ENCODE measurements at places on chromosomes 16 and 17. TPM values are rescaled to one million over a fixed set of nuclear protein-coding genes. Genes with fewer than 3 reads are reported as not detected.

- DNase-seq: no peak
Observed at GRCh38 chr17:2433696-2434095, 32.8 kb upstream of the MNT start.

DNA sequence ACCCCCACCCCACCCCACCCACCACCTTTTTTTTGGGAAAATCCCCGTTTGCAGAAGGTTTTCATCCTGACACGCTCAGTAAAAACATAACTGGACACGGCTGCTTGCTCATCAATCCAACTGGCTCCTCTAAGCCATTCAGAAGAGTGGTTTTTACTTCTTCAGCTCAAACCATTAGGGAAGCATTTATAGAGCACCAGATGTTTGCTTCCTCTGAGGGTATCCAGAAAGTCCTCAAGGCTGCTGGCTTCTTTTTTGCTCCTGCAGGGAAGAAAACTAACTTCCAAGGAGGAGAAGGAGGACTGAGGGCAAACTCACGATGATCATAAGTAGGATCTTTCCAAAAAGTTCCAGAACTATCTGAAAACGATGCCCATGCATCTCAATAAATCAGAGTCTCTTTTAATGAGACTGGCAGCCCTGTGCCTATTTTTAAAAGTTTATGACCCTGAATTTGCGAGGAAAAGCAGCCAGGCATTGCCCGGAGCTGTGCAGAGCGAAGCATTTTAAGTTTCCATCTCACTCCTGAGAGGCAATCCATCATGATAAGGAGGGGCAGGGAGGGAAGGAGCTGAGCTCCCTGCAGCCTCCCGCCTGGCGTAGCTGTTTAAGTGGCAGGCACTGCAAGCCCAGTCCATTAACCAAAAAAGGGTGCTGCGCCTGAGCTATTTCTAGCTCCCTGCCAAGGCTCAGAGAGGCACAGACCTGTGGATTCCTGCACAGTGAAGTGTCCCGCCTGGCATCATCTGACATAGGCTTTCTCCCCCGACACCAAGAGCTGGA lies 146.3 kb upstream of the FOXF1 start:
- no peak for DNase-seq

DNA sequence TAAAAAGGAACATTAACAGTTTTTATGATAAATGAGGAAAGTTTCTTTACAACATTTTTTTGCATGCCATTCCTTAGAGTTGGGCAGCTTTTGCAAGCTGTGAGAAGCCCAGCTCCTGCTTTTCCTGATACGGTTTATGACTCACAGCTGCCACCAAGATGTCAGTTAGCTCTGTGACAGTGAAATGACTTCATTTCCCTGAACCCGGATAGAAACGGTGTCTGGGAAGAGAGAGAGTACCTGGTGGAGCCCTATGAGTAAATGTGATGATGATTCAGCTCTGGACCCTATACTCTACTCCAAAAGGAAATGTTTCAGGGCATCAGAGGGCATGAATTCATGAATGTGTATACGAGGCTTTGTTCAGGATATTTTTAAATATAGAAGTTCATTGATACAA lies 366.3 kb upstream of the HSBP1 start:
- no peak for DNase-seq

DNA sequence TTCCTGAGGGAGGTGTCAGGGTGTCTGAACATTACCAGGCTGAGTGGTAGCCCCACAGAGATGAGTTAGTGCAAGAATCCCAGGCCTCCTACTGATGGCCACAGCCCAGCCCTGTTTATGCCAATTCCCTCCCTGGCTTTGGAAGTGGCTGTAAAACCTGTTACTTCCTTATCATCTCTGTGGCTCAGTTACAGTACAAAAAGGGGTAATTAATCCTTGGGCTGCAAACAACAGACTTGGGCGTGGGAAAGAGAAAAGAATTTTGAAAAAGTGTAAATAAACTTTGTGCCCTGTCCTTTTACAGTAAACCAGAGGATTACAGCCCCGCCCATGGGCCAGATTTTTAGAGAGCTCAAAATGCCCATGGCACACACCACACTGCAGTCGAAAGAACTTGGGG lies 73.1 kb upstream of the AXIN2 start:
- no peak for DNase-seq

GRCh38 chr17:50641357-50641756 lies 6.7 kb downstream of the ABCC3 start:
- no peak for DNase-seq

- no peak for DNase-seq
Observed at GRCh38 chr17:32783602-32784001, 93.3 kb downstream of the MYO1D start.

GRCh38 chr16:66950437-66950836 lies 10.6 kb upstream of the CES3 start:
- no peak for DNase-seq

The GPR139 gene
- not detected for total RNA-seq

- DNase-seq: no peak
Observed at GRCh38 chr17:37488009-37488604, 1.6 kb upstream of the DUSP14 start.

The COX6A2 gene
- total RNA-seq: not detected

- no peak for DNase-seq
Observed at GRCh38 chr17:61656721-61657217, 65.8 kb upstream of the NACA2 start.

The TMC5 gene
- 9.9 TPM for total RNA-seq

GRCh38 chr17:34412534-34412933 lies 49.5 kb upstream of the CCL1 start:
- no peak for DNase-seq

DNA sequence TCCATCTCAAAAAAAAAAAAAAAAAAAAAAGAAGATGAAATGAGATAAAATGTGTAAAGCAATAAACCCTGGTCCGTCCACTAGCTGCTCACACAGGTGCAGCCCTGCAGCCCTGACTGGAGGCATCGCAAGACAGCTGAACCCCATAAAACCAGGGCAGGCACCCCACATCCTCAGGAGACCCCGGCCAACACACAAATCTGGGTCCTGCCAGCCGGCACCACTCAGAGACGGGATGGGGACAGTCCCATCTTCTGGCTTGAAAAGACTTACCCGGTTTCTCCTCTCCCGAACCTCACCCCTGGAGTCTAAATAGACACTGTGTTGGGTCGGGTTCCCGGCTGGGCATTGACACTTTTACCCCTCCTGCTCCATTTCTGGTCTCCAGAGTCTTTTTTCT lies 52.7 kb upstream of the TNRC6C start:
- DNase-seq: no peak

GRCh38 chr16:71775949-71776348 lies 32.7 kb downstream of the AP1G1 start:
- DNase-seq: no peak

DNA sequence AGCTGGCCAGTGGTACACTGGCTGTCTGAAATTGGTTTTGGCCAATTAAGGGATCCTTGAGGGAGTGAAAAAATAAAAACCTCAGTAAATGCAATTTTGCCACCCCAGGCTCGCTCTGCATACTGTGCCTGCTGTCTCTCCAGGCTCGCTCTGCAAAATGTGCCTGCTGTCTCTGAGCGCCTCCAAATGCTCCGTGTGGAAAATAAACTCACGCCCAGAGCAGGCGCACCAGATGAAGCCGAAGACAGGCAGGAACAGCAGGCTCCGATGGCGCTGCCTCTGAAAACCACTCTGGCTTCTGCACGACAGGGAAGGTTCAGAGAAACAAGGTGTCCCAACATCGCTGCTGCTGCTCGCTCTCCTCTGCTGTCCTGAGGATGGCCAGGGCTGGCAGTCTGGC lies 29.1 kb downstream of the SNN start:
- DNase-seq: no peak

DNA sequence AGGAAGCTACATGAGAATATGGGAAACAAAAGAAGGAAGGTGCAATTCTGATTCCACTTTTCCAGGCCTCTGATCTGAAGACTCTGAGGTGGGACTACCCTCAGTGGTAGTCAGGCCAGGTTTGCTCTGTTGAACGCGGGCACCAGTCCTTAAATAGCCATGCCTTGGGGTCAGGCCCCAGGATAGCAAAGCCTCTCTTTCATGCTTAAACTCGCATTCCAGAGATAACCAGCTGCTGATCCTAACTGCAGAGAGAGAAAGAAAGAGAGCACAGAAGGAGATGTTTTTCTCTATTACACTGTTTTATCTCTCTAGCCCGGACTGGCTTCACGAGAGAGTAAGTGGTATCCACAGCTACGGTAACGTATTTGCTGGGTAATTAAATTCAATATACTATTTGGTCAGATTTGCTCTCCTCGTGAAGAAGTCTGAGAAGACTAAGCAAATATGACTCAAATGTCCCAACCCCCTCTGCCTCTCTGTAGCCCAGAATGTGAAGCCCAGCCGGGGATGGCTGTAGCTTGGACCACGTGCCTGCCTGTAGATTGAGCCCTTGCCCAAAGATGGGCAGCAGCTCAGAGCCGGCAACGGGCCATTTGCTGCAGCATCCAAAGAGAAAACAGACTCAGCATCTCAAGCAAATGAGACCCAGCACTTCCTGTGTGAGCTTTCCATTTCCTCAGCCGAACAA lies 122.2 kb downstream of the SMG6 start:
- DNase-seq: no peak

The CTRB1 gene
- total RNA-seq: not detected

GRCh38 chr17:2388683-2389055 lies 12.2 kb downstream of the MNT start:
- no peak for DNase-seq

- no peak for DNase-seq
Observed at GRCh38 chr17:44067545-44067940, 1.1 kb upstream of the LSM12 start.

GRCh38 chr17:29180788-29181160 lies 576 bp upstream of the MYO18A start:
- no peak for DNase-seq

The TMEM204 gene
- total RNA-seq: not detected

DNA sequence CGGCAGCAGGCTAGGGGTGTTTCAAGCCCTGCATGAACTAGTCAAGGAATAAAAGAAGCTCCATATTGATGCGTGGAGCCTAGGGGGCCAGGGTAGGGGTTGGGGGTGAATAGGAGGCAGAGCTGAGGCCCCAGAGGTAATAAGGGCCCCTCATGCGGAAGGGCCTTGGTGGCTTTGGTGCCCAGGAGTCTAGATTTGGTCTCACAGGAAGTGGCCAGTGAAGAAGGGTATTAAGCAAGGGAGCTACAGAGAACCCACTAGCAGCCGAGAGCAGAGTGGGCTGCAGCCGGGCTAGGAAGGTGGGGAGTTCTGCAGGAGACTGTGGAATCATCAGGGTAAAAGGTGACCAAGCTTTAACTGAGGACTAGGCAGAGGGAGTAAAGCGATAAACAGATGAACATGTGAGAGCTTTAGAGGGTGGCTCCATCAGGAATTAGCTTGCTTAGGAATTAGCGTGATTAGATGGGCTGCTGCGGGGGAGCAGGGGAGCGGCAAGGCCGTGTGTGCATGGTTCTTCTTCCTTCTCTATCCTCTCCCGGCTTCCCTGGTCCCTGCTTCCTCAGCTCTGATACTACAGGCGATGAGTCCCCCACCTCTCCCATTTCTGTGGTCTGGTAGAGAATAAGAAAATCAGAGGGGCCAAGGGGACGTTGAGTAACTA lies 9.8 kb downstream of the GNGT2 start:
- no peak for DNase-seq

The PLEKHM1 gene
- 34.5 TPM for total RNA-seq

DNA sequence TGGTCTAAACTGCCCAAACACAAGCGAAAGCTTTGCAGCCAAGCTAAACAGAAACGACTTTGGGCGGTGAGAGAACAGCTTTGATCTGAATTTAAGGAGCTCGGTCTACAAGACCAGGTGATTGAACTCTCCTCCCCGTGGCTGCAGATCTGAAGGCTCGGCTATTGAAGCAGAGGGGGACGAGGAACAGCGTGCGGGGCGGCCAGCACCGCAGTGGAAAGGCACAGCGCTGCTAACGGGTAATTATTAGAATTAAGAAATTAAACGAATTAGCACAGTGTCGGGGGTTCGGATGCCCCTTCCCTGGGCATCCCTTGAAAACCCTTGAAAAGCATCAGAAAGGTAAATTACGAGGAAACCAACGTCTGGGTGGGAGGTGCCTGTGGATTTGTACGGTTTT lies 431 bp downstream of the TEKT3 start:
- no peak for DNase-seq

- DNase-seq: no peak
Observed at GRCh38 chr17:70102531-70102930, 27.5 kb downstream of the KCNJ16 start.

DNA sequence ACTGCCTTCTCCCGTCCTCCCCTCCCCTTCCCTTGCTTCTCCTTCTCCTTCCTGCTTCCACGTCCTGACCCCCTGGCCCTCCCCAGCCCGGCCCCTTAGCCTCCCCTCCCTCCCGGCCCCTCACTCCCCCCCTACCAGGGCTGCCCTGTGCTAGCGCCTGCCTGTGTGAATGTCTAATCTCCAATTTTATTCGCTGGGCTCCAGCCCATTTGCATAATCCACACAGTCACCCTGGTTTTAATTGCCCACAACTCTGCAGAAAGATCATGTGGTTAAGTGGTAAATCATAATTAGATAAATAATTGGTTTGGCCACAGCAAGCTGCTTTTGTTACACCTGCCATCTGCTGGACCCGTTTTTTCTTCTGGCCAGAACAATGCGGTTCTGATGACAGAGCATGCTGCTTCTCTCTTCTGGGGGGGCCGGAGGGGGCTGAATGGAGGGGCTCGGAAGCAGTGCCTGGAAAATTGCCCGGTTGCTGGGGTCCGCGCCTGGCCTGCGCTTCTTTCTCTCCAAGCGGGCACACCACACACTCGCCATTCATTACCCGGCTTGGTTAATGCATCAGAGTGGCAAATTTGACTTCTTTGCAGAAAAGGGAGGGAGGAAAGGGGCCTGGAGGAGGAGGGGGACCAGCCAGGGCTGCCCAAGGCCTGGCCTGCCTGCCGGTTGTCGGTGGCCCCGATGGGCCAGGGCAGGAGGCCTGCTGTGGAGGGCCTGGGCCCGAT lies 19.5 kb upstream of the GSE1 start:
- no peak for DNase-seq

DNA sequence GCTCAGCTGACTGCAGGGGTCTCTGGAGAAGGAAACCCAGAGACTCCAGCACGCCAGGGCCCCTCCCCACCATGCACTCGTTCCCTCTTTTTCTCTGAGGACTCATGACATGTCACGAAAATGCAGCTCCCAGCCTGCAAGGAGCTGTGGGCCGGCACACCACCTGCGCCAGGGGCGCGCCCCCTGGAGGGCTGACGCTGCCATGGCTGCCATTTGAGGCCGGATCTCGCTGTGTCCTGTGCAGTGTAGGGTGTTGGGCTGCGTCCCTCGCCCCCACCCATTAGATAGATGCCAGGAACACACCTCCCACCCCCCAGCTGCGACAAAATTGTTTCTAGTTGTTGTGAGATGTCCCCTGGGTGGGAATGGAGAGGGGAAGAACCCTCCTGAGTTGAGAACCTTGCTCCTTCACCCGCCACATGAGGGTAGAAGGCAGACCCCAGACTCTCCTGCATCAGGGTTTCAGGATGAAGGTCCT lies 8.2 kb downstream of the SYNGR2 start:
- DNase-seq: peak; percentile 74

GRCh38 chr17:10738521-10739258 lies 8.9 kb upstream of the TMEM220 start:
- no peak for DNase-seq

DNA sequence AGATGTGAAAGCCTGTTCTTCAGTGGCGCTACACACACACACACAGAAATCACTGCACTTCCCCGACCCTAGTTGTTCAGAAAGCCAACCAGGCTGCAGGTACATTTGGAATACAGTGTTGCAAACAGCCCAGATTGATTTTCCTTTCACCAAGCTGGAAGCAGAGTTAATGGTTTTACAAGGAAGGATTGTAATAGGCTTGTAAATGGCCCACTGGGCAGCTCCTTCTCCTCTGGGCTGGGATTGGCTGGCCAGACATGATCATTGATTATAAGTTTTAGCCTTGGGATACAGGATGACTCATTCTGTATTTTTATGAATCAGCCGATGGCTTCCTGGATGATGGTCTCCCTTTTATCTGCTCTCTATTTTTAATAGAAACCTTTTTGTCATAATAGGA lies 2.5 kb downstream of the VAT1L start:
- no peak for DNase-seq
